ENCODE measurements at places on chromosomes 1 and 21. TPM values are rescaled to one million over a fixed set of nuclear protein-coding genes. Genes with fewer than 3 reads are reported as not detected.

TCHHL1 gene
- not detected for total RNA-seq

IL19 gene
- not detected for total RNA-seq

LAD1 gene
- 4.4 TPM for total RNA-seq

DNA sequence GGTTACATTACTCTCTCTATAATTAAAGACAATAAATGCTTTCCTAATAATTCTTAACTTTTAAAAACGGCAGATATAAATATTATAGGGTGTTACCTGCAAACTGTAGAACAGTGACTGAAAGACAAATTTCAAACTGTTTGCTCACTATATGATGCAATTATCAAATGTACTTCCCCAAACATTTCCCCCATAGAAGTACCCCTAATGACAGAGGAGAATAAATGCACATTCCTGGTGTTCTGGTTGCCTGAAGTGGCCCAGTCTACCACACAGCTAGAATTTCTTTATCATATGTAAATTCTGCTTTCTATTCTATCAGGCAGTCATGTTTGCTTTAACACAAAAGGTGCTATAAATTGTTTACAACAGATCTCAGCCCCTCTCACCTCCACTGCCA is 70.4 kb downstream of the VAV3 start:
- no peak for DNase-seq

- DNase-seq, result no peak
Measured at GRCh38 chr1:228929476-228930027, 194.3 kb downstream of the RHOU start.

DNA sequence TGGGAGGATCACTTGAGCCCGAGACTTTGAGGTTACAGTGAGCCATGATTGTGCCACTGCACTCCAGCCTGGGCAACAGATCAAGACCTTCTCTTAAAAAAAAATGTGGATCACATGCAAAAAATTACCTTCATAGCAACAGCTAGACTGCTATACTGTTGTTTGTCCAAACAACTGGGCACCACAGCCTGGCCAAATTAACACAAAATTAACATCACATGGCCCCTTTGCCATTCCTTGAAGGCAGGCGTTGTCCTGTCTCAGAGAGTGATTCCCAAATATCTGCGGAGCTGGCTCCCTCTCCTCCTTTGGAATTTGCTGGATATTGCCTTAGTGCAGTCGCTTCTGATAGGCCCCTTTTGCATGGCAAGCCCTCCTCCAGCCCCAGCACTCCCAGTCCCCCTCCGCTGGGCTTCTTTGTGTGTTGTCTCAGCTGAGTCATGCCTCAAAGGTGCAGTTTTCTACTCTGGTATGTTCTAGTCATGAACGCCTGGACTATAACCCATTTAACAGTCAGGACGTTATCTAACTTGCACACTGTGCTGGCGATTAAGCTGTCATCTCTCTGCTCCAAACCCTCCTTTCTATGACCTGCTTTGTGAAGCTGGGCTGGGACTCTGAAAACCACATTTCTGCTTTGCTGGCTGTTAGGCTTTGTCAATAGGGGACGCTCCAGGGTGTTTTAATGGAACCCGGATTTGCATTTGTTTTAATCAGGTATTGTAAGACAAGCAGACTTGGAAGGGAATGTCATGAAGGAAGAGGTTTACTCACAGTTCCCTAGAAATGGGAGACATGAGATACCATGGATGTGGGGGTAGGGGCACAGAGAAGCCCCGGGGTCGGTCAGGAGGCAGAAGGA is 20.1 kb upstream of the HPCAL4 start:
- DNase-seq, result no peak

DNA sequence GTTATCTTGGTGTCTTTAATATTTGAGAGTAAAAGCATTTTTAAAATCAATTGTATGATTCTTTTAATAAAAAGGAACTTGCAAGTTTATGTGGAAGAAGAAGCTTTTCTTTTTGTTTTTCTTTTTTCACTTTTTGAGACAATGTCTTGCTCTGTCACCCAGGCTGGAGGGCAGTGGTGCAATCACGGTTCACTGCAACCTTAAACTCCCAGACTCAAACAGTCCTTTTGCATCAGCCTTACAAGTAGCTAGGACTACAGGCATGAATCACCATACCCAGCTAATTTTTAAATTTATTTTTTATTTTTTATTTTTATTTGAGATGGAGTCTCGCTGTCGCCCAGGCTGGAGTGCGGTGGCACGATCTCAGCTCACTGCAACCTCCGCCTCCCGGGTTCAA is 34.1 kb downstream of the CMPK1 start:
- no peak for DNase-seq

DNA sequence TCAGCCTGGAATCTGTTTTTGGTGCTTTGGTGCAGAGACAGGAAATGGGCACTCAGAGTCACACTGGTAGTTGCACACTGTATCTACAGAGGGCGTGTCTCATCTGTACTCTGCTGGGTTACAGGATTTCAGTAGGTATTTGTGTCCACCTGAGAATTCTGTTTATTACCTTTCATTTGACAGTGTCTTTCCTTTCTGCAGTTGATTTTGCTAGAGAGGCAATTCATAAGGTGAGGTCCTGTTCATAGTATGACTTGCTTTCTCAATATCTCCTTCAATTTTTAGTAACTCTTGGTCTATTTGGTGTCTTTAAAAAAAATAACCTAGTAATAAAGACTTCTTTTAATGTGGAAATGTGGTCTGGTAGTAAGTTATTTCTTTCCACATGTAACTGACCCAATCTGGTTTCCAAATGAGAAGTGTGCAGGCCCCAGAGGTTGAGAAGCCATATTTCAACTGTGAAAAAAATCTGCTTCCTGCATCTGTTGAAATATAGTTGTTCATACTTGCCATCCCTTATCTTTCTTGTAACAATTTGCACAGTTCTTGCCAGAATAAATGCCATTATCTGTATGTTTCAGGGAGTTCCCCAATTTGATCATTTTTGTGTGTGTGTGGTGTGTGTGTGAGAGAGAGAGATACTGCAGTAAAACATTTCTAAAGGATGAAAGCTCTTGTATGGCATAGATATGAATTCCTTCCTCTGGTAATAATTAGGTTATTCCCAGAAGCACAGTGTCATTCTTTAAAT is 78.4 kb upstream of the DNAJC6 start:
- no peak for DNase-seq

DNA sequence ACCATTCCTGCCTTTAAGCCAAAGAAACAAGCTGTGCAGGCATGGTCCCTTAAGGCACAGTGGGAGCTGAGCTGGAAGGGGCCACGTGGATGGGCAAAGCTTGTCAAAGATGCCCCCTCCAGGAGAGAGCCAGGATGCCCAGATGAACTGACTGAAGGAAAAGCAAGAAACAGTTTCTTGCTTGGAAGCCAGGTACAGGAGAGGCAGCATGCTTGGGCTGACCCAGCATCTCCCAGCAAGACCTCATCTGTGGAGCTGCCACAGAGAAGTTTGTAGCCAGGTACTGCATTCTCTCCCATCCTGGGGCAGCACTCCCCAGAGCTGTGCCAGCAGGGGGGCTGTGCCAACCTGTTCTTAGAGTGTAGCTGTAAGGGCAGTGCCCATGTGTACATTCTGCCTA is 1.3 kb upstream of the SLC50A1 start:
- peak; percentile 38 for DNase-seq

DNA sequence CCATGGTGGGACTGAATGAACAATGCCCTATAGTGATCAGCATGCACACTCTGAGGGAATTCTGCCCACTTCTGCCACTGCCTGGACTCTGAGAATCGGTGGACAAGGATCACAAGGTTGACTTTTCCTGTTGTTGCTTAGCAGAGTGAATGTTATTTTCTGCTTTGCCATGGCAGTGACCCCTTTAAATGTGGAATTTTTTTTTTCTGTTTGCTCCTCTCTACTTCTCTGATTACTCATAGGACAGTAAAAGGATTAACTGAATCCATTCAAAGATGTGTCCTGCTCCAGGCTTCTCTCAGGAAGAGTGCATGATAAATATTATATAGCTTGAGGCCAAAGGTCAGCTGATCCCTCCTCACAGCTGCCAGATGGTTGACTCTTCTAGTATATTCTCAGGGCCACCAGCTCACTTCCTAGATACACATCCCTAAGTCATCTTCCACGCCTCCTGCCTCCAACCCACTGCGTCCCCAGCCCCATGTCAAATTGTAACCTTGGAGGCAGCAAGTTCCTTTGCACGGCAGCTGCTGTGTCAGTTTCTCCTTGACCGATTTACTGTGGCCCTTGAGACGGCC is 74.0 kb upstream of the RALGPS2 start:
- no peak for DNase-seq

DNA sequence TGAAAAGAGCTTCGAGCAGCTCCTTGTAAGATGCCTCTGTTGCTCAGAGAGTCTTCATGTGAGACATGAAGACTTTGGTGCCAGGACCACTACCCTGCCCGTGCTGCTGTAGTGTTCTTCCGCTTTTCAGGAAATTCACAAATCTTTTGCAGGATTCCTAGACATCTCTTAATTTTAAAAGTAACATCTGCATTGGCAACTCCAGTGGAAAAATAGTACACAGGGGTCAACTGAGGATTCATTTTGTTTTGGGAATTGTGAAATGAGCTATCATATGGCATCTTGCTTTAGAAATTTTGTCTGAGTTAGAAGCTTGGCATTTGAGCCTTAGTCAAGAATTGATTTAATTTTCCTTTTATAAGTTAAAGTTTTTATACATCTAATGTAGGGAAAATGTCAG is 7.2 kb downstream of the PRDM2 start:
- no peak for DNase-seq

GRCh38 chr1:198776602-198777029 is 137.8 kb downstream of the PTPRC start:
- DNase-seq, result no peak

GRCh38 chr21:42535602-42536171 is 22.0 kb downstream of the SLC37A1 start:
- no peak for DNase-seq

GRCh38 chr1:196466166-196466565 is 142.1 kb downstream of the KCNT2 start:
- DNase-seq, result no peak

DNA sequence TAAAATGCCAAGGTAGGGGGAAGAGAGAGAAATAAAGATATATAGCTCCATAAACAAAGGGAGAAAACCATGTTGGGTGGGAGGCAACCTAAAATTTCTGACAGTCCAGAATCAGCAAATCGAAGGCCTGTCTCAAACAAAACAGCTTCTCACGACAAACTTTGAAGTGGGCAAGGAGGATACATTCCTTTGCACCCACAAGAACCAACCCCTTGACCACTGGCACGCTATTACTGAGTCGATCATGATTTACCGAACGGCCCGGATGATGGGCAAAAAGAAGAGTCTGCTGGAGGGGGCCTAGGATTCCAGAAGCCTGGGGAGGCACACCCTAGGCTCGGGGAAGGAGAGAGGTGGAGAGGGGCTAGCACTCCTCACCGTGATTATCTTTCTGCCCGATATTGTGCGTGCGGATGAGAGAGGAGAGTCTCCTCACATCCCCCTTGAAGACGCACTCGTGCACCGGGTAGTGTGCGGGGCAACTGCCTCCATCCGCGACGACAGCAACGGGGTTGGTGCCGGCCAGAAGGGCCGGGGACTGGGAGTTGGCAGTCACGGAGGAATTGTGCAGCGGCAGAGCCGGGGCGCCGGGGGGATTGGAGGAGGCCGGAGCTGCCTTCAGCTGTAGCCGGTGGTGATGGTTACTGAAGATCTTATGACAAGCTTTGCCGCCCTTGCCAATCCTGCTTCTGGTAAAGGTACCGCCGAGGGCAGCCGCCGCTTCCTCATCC is 756 bp downstream of the ANKRD13C start:
- no peak for DNase-seq

DNA sequence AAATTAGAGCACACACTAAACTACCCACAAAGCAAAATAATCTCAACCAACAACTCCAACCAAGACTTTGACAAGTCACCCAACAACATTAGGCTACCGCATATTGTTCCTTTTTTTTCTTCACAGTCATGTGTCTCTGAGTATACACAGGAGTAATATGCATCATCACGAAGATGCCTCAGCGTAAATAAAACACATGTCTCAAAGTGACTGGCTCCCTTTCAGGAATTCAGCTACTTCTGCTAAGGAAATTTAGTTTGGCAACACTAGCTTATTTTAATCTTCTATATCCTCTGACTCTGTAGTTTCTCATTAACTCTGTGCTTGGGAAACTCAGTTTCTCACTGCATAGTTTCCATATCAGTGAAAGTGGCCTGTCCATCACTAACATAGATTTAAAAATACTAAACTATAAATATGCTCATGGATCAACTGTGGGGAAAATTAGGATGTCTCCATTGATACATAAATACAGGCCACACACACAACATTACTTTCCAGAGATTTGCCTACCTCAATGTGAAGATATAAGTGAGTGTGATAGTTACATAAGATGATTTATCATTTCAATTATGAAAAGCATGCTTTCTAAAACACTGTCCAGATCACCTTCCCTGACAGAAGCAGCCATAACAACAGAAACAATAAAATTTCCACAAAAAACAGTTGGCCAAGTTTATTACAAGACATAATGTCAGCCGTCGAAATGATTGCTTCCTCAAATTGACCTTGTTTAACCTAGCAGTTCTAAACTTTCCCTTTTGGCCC is 113.2 kb downstream of the PTGER3 start:
- no peak for DNase-seq

All from ovary (tissue), 10 donors.